NCI-H2029 treated with DMSO at 0.1 percent for 48 hours (cell line): ENCODE measurements at places on chromosomes 6 and 20.

- DNase-seq, result no peak
Measured at GRCh38 chr20:12318043-12318442, 400.4 kb downstream of the BTBD3 start.

GRCh38 chr6:135990439-135990838 is 138.9 kb downstream of the PDE7B start:
- DNase-seq, result no peak

DNA sequence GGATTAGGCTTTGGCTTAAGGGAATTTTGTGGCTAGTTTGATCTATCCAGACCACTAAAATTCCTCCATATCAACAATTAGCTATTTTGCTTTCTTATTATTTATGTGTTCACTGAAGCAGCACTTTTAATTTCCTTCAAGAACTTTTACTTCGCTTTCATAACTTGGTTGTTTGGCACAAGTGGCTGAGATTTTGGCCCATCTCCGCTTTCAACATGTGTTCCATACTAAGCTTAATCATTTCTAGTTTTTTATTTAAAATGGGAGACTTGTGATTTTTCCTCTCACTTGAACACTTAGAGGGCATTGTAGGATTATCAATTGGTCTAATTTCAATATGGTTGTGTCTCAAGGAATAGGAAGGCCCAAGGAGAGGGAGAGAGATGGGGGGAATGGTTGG is 102.4 kb upstream of the HSF2 start:
- no peak for DNase-seq

DNA sequence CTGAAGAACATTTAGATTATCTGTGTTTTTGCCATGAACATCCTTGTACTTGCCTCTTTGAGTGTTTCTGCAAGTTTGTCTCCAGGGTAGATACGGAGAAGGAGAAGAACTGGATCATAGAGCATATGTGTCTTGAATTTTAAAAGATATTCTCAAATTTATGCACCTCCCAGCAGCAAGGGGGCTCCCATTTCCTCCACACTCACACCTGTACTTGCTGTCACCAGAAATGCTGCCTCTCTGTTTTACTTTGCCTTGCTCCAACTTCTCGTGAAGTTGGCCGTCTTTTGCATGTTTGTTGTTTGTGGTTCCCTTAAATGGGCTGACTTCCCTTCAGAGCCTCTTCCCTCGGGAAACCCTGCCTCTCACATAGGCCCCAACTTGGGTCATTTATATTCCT is 171.0 kb downstream of the TFAP2C start:
- DNase-seq, result no peak
